ENCODE measurements at places on chromosomes 6 and 20.

- DNase-seq, result no peak
Observed at GRCh38 chr20:24733416-24733815, 215.7 kb upstream of the CST7 start.

DNA sequence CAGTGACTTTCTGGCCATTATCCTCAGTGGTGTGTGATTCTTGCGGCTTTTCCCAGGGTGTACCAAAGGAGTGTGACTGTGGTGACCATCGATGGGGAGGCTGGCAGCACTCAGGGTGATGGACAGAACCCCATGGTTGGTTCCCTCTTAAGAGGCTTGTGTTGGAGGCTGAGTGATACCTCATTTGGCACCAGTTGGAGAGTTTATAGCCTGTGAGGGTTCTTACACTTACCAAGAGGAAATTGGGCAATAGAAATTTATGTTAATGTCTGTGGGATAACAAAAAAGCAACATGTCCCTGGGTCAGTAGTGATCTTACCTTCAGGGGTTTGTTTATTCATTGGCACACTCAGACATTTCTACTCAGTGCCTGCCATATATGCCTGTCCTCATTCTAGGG is 37.2 kb downstream of the DAAM2 start:
- DNase-seq, result no peak

GRCh38 chr20:34129518-34130162 is 17.6 kb upstream of the EIF2S2 start:
- DNase-seq, result peak; percentile 65

GRCh38 chr20:24631173-24631505 is 161.7 kb downstream of the SYNDIG1 start:
- no peak for DNase-seq

GRCh38 chr6:98977671-98978292 is 30.0 kb upstream of the FBXL4 start:
- DNase-seq, result no peak

- DNase-seq, result no peak
Observed at GRCh38 chr6:146881228-146882181, 282.7 kb downstream of the ADGB start.

DNA sequence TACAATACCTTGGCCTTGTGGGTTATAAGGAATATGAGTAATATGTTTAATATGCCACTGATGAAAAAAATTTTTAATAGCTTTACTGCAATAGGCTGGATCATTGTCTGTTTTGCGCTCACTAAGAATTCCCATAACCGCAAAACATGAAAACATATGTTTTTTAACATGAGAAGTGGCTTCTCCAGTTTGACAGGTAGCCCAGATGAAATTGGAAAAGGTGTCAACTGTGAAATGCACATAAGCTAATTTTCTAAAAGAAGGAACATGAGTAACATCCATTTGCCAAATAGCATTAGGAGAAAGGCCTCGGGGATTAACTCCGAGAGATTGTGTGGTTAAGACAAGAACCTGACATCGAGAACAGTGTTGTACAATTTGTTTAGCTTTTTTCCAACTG is 4.9 kb downstream of the GLYATL3 start:
- no peak for DNase-seq

DNA sequence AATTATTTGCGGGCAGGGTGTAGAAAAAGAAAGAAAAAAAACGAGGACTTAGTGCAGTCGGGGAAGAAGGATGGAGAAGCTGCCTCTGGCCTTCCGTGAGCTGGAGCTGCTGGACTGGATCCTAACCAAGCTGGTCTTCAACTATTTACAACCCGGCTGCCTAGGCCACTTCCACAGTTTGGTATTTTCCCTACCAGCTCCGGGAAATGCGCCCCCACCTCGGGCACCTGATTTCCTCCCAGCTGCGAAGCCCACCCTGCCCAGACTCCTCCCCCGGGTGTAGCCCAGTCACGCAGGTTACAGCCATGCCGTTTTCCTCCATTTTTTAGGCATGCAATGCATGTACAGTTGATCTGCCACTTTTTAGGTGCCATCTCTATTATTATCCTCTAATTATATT is 21.2 kb downstream of the THEMIS start:
- DNase-seq, result no peak

DNA sequence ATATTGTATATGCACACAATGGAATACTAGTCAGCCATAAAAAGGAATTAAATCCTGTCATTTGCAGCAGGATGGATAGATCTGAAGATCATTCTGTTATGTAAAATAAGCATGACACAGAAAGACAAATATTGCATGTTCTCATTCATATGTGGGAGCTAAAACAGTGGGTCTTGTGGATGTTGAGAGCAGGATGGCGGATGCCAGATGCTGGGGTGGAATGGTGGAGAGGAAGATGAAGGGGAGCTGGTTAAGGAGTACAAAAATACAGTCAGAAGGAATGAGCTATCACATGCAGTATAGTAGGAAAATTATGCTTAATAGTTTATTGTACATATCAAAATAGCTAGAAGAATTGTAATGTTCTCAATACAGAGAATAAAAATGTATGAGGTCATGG is 41.8 kb downstream of the THBS2 start:
- no peak for DNase-seq

GRCh38 chr20:38875175-38875993 is 50.8 kb upstream of the FAM83D start:
- peak; percentile 36 for DNase-seq

- DNase-seq, result no peak
Observed at GRCh38 chr6:170269846-170270541, 20.9 kb downstream of the DLL1 start.

DNA sequence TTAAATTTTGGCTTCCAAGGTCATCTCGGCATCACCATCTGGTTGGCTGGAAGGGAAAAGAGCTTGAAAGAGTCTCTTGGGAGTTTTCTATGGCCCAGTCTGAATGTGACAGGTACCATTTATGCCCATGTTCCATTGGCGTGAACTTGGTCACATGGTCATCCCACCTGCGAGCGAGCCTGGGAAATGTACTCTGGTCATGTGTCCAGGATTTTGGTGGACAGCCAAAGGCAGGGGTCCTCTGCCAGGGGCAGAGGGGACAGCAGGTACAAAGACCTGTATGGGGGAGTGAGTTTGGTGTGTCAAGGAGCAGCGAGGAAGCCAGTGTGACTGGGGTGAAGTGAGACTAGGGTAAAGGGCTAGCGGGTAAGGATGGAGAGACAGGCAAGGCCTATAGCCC is 112.6 kb downstream of the CDC5L start:
- no peak for DNase-seq

- DNase-seq, result no peak
Observed at GRCh38 chr6:108380876-108381275, 86.0 kb downstream of the AFG1L start.

GRCh38 chr20:56487216-56487615 is 18.8 kb downstream of the RTF2 start:
- DNase-seq, result no peak

DNA sequence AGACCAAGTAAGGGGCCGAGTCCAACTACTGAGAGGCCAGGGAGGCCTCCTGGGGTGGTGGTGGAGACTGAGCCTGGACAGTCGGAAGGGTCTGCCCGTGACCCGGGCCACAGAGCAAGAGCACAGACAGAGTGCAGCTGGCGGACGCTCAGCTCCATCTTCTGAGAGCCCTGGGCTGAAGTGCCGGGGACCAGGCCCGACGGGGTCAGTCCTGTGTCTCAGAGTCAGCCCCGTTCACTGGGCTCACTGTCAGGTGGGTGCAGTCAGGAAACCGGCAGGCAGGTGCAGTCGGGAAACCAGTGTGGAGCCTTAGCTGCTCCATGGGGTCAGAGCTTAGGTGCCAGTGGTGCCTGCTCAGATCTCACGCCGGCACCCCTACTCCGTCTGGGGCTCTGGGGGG is 76.5 kb downstream of the WDR27 start:
- no peak for DNase-seq

DNA sequence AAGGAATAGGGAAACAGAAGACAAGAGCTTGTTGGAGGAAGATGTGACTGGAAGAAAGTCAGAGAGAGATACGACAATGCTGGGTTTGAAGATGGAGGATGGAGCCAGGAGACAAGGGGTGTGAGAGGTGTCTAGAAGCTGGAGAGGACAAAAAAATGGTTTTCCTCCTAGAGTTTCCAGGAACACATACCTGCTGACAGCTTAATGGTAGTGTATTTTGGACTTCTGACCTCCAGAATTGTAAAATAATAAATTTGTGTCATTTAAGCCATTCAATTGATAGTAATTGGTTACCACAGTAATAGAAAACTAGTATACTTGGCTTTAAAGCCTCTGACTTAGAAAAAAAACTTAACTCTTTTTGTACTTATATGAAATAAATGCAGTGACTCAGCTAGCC is 3.6 kb downstream of the AIG1 start:
- DNase-seq, result no peak

DNA sequence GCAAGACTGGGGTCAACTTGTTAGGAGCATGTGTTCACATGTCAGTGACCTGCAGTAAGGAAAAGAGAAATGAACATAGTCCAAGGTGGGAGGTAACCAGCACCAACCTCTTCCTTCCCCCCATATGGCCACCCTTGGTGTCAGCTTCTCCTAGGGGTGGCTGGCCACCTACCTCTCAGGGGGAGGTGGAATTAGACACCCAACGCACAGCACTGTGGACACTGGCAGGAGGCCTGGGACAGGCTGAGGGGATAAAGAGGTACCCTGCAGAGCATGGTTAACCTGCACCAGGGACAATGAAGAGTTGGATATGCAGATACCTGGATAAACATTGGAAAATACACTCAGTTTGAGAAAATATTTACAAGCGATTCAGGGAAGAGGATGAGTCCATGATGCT is 84.5 kb downstream of the IYD start:
- no peak for DNase-seq

DNA sequence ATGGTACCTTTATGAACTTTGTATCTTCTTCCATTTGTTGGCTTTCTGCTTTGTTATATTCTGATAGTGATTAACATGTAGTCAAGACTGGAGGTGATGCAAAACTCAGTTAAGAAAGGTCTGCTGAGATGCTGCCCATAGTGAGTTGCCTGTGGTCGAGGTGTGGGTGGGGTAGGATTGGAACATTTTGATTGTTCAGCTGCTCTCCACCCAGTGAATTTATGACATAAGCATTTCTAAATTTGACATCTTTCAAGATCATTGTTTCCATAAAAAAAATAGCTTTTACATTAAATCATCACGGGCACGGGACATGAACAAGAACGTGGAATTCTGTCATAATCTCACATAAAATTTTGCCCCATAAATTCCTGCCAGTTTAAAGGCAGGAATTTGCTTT is 146.6 kb upstream of the POU3F2 start:
- DNase-seq, result no peak

GRCh38 chr6:119979862-119980261 is 630.3 kb upstream of the MAN1A1 start:
- no peak for DNase-seq

- no peak for DNase-seq
Observed at GRCh38 chr6:106790149-106790770, 160.9 kb downstream of the QRSL1 start.

DNA sequence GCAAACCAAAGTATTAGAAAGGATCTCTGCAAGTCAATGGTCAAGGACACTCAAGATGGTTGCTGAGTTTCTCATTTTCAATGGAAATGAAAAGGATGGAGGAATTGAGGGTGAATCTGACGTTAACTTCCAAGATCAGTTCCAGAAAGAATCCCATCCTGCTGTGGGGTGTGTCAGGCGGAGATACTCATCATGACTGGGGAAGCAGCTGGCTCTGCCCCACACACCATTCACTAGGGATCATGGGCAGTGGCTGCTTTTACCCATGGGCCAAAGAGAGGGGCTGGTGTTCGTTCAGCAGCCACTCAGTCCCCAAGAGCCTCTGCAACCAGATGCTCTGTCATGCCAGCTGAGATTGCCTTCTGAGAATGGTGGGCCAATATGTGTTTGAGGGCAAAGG is 102.3 kb upstream of the KCNK16 start:
- DNase-seq, result no peak

- no peak for DNase-seq
Observed at GRCh38 chr20:22582964-22583772, 1.2 kb downstream of the FOXA2 start.

GRCh38 chr20:3165473-3166337 is 6.0 kb upstream of the FASTKD5 start:
- peak; percentile 51 for DNase-seq

- no peak for DNase-seq
Observed at GRCh38 chr20:661474-662270, 8.7 kb upstream of the SRXN1 start.

DNA sequence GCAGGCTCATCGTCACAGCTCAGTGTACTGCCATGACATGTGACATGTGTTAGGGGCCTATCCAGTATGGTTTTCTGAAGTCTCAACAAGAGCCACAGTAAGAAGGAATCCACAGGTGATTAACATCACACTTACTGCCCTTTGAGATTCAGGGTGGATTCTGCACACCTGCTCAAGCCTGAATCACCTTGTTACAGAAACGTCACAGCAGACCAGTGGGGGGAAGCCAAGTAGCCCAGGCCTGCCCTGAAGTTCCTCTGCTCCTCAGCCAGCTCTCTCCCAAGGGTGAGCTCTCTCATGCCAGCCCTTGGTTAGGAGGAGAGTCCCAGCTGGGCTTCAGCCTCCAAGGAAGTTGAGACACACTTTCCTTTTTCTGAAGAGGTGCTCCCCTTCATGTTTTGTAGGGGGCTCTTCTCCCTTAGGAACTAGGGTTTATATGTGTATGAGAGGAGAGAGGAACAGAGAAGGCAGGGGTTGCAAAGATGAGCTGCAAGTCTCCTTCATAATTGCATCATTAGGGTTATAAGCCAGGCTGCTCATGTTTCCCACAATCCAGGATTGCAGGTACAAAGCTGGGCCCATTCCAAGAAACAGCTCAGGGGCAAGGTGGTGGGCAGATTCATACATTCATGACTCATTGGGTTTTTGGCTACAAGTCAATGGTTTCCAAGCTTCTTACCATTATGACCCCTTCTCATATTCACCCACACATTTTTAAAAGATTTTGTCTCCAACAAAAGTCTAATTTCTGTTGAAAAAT is 11.6 kb downstream of the GSS start:
- DNase-seq, result no peak

All from adrenal gland (tissue), 19 donors.